GM13977 (cell line): ENCODE measurements at places on chromosomes 11 and 22.
A peak's percentile ranks its signal among the peaks of the same experiment; 100 is the strongest.

DNA sequence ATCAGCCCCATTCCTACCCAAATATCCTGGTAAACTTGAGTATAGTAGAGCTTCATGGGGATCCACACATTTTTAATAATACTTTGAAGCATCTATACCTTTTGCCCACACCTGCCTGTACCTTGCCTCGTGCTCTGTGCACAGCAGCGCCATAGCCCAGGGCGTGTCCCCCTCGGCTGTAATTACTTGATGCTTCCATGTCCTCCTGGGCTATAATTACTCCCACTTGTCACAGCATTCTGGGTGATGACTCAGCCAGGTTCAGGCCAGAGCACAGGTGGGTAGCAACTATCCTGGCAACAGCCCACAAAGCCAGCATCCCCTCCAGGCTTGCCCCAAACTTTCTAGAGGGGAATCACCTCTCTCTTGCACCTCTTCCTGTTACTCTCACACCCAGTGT lies 23.7 kb upstream of the SLC36A4 start:
- no peak for DNase-seq

DNA sequence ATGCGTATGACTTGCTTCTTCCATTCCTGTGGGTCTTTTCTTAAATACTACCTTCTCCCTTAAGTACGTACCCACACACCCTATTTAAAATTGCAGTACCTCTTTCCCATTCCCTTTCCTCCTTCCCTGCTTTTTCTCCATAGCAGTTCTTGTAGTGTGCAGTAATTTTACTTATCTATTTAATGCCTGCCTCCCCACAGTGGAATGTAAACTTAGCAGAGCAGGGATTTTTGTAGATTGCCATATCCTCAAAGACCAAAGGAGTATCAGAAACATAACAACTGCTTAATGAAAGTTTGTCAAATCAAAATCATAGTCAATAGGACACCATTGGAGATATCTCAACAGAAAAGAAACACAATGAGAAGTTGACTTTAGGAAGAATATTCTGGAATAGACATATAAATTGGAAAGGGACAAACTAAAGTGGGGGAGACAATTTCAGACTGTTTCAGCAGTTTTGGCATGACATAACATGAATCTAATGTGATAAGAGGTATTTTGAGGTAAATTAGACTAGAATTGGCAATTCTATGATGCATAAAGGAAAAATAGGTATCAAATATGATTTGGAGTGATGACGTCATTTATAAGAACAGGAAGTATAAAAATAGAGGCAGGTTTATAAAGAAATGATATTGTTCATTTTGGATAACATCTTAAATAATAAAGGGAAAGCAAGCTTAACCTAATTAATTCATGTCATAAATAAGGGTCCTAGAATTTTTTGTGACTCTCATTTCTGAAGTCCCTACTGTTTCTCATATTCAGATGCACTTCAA lies 188.4 kb downstream of the SOX6 start:
- no peak for DNase-seq

GRCh38 chr22:31083923-31084810 lies 3.0 kb downstream of the SMTN start:
- peak; percentile 57 for DNase-seq

GRCh38 chr22:29477723-29478318 lies 2.2 kb upstream of the NEFH start:
- DNase-seq, result no peak

GRCh38 chr22:48345631-48346030 lies 1482.0 kb downstream of the BRD1 start:
- DNase-seq, result no peak

DNA sequence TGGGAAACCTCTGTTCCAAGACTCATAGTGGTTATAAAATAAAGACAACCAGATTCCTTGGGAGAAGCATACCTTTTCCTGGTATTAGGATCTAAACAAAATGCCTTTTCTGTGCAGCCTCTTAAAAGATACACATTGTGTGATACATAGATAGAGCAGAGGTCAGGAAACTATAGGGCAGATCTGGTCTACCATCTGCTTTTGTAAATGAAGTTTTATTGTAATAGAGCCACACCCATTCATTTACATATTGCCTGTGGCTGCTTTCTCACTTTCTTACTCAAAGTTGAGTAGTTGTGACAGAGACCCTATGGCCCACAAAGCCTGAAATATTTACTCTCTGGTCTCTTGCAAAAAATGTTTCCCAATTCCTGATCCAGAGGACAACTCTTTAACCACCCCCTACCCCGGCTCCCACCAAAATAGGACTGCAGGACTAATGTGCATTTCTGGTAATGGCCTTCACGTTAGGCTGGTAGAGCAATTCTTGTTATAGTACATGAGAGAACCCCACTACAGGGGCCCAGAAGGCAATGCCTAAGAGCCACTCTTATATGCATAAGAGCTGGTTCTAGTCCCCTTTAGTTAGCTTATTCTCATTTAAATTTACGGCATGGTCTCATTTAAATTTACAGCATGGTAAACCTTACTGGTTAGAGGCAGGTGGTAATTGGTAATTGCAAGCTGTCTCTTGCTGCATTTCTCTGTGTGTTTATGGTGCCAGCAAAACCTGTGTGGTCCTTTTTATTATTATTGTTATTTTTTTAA lies 76.8 kb upstream of the YWHAH start:
- DNase-seq, result no peak

GRCh38 chr11:7165911-7166310 lies 77.1 kb downstream of the RBMXL2 start:
- no peak for DNase-seq

DNA sequence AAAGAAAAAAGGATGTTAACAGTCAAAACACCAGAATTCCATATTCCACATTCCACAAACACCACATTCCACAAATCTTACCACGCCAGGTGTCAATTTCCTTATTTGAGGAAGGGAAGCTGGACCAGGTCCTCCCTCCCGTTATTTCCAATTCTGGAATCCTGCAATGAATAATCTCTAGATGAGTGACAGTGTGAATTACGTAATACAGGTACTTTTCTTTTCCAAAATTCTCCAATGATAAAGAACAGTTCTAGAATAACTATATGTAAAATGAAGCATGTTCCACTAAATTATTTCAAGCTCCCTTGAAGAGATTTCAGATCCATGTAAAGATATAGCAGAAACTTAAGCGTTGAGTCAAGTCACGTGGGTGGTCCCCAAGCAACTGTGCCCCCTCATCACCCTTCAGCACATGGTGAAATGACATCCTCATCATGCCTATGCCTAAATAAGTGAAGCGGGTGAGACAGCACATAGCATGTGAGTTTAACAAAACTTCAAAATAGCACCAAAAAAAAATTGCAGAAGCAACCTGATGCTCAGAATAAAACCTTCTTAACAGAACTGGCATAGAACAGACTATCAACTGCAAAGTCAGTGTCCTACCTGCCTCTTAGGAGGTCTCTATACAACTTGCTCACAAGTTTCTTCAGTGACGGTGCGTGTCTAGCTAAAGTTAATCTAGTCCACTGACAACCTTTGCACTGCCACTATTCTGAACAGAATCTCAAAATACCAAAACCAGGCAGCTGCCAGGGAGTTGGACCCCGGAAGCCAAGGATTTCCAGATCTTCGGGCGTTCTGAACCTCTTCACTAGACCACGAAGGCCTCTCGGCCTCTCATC lies 876 bp downstream of the NFRKB start:
- peak; percentile 30 for DNase-seq

DNA sequence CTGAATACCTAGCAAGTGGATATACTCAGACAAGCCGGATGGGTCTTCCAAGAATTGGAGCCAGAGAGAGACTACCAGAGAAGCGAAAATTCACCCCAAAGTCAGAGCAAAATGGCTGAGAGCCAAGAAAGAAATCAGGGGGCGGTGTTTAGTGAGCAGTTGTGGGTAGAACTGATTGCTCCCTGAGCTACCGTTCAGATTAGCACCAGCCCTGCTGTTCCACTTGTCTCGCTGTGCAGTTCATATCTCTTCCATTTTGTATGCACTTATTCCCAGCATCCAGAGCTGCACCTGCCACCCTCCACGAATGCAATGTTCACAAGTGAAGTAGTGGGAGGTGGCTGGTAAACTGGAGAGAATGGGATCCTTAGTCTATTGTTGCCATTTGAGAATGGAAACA lies 25.5 kb downstream of the DRD2 start:
- DNase-seq, result no peak

DNA sequence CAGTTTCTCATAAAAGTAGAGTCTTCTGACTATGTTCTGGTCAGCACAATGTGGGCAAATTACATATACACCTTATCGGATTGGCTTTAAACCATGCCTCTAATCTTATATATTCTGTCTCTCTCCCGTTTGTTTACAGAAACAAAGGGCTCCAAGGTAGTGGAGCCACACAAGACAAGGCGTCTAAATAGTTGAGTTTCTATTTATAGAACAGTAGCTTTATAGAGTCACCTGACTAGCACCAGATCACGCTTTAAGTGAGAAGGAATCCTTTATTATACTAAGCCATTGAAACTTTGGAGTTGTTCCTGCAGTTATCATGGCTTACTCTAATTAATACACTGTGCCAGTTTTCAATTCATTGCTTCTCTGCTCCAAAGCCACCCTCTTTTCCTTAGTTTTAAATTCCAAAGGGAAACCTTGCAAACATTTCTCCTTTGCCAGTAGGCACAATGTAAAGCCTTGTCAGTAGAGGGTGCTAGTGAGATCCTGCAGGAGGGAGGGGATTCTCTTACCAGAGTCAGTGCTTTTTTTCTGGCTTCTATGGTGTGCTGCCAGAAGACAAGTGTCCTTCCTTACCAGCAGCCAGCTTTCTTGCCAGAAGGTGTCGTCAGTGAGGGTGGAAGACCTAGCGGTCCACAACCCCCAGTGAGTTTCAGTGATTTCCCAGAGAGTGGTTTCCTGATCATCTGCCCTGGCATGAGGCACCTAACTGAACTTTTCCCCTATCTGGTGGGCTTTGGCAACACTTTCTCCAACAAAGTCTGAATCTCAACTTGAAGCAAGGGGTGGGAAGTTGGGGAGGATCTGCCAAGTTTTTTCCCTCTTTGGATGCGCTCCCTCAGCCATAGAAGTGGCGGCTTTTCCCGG lies 71.7 kb downstream of the RAB38 start:
- peak; percentile 16 for DNase-seq

DNA sequence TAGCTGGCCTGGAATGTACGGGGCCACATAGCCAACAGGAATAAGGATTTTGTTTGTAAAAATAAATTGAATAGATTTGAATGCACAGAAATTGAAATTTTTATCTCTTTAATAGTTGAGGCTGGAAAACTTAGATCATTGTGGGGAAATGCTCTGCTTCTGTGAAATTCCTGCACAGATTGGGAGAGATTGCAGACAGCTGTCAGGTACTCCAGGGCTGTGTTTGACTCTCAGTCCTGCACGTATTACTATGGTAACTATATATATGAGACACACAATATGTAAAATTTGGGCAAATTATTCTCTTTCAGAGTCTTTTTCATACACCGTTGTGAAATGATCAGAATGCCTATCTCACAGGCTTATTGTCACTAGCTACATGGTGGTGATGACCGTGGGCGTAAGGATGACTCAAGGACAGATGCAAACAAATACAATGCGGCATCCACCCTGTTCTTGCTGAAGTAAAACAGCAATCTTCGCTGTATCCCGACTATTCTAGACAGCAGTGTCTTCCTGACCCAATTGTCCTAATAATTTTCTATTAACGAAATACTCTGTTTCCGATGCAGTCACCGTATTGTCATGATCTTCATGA lies 79.4 kb downstream of the ZC3H12C start:
- no peak for DNase-seq
